ENCODE measurements at places on chromosomes 1 and 21. TPM values are rescaled to one million over a fixed set of nuclear protein-coding genes. Genes with fewer than 3 reads are reported as not detected.

LCE1F gene
- not detected for total RNA-seq

NBPF9 gene
- total RNA-seq, result 20.5 TPM

SPATA46 gene
- total RNA-seq, result not detected

SYNC gene
- total RNA-seq, result 136 TPM

GCSAML gene
- total RNA-seq, result not detected

OR6N1 gene
- not detected for total RNA-seq

MARK1 gene
- total RNA-seq, result 0.17 TPM

TTC22 gene
- under 0.01 TPM for total RNA-seq

ZNF593OS gene
- not detected for total RNA-seq
